ENCODE measurements at places on chromosomes 4 and X.

DNA sequence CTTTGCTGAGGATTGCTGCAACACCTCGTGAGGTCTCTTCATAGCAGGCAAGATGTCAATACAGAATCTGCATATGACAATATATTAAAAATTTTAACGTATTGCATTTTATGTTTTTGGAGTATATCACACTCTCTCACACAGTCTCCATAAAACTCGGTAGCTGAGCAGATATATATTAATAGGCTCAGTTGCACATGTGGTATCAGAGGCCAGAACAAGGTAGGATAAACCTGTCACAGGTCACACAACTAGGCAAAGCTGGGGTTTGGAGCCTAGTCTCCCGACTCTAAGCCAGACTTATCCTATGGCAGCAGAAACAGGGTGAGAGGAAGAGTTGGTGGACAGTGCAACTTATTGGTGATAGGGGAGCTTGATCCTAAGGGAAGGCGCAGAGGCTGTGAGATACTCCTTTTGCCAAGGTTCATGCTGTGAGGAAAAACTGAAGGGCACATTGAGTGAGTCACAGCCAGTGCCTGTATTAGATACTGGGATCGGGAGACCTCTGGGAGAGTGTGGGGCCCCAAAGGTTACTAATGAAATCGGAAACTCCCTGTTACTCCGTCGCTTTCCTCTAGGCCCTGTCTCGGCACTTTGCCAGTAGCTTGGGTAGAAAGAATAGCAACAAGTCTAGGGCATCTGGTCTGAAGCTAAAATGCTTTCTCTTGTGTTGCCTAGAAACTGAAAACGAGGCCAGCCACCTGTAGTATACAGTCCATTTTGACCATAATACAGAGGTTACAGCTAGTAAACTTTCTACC is 195.7 kb downstream of the ARHGAP10 start:
- H3K36me3 ChIP-seq, result no peaks in the 10 kb centered on the region
- DNase-seq, result no peak
- no peaks in the 10 kb centered on the region for H3K27me3 ChIP-seq
- no peak overlapping the region for H3K4me3 ChIP-seq
- no peaks in the 10 kb centered on the region for H3K4me1 ChIP-seq
- no peak overlapping the region for H3K27ac ChIP-seq

- H3K4me1 ChIP-seq, result peaks cover 11% of the 10 kb centered on the region
- no peak overlapping the region for H3K27ac ChIP-seq
- H3K27me3 ChIP-seq, result no peaks in the 10 kb centered on the region
- no peak for DNase-seq
- no peaks in the 10 kb centered on the region for H3K36me3 ChIP-seq
Measured at GRCh38 chrX:154986826-154987575, 35.5 kb downstream of the F8 start.

GRCh38 chr4:120916937-120917336 is 5.6 kb downstream of the PRDM5 start:
- H3K4me3 ChIP-seq, result no peak overlapping the region
- H3K4me1 ChIP-seq, result peaks cover 4% of the 10 kb centered on the region
- no peak for DNase-seq
- H3K36me3 ChIP-seq, result peaks cover 5% of the 10 kb centered on the region
- peaks cover 8% of the 10 kb centered on the region for H3K27me3 ChIP-seq

DNA sequence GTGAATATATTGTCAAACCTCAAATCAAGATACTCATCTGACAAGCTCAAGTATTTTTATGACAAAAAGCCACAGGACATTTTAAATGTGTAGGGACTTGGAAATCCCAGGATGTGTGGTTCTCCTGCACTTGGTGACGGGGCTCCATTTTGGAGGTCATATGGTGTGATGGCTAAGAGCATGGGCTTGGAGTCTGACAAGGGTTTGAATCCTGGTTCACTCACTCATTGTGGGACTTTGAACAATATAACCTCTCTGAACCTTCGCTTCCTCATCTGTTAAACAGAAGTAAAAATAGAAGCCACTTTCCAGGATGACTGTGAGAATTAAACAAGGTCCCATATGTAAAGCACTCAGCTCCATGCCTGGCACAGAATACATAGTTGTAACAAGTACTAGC is 99.6 kb downstream of the SMIM20 start:
- no peak overlapping the region for H3K4me3 ChIP-seq
- H3K27me3 ChIP-seq, result peaks cover 28% of the 10 kb centered on the region
- H3K36me3 ChIP-seq, result no peaks in the 10 kb centered on the region
- DNase-seq, result no peak
- H3K4me1 ChIP-seq, result no peaks in the 10 kb centered on the region
- no peak overlapping the region for H3K27ac ChIP-seq

DNA sequence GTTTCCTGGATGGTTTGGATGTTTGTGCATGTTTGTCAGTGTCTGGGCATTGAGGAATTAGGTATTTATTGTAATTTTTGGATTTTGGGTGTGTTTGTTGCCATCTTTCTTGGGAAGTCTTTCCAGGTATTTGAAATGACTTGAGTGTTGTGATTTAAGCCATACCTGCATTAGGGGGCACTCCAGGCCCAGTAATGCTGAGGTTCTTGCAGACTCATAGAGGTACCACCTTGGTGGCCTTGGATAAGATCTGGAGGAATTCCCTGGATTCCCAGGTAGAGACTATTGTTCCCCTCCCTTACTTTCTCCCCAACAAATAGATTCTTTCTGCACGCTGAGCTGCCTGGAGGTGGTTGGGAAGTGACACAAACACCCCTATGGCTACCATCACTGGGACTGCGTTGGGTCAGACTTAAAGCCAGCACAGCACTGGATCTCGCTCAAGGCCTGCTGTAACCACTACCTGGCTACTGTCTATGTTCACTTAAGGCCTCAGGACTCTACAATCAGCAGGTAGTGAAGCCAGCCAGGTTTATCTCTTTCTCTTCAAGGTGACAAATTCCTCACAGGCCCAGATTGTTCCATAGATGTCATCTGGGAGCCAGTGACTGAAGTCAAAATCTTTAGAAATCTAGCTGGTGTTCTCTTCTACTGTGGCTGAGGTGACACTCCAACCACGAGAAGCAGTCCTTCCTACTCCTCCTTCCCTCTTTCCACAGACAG is 643.6 kb downstream of the PDHA2 start:
- no peaks in the 10 kb centered on the region for H3K27me3 ChIP-seq
- H3K36me3 ChIP-seq, result no peaks in the 10 kb centered on the region
- no peak for DNase-seq
- no peaks in the 10 kb centered on the region for H3K4me1 ChIP-seq

DNA sequence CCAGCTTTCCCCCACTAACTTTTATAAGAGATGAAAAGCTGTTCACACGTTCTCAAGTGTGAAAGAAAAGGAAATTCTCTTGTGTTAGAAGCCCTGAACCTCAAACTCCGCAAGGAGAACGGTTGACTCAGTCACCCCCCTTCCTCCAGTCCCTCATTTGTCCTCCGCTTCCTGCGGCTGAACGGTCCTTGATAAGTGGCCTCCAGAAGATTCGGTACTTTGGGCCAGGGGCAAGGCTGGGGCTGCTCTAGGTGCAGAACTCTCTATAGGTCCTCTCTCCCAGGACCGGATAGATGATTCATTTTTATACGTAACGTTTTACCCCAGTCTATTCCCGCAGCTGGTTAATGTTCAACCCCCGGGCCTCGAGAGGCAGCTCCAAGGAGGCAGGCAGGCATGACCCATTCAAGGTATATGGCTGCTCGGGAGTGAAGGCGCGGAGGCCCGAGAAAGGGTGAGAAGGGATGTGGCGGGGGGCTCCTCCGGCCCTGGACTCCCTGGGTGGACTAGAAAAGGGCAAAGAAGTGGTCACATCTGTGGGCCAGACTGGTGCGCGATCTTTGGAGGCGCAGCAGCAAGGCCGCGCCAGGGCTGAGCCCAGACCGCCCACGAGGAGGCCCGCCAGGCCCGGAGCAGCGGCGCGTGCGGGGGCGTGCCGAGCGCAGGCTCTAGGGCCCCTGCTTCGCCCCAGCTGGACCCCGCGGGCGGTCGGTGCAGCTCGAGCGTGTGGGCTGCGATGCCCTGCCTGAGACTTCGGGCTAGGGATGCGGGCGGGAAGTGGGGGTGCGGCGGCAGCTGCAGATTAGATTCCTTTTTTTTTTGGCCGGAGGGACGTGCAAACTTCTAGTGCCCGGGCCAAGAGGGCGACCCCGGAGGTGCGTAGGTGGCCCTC is 11.7 kb downstream of the PITX2 start:
- H3K27ac ChIP-seq, result peak overlapping the region; percentile 67
- H3K27me3 ChIP-seq, result peaks cover 78% of the 10 kb centered on the region
- peaks cover 23% of the 10 kb centered on the region for H3K4me1 ChIP-seq
- no peaks in the 10 kb centered on the region for H3K36me3 ChIP-seq
- DNase-seq, result no peak

DNA sequence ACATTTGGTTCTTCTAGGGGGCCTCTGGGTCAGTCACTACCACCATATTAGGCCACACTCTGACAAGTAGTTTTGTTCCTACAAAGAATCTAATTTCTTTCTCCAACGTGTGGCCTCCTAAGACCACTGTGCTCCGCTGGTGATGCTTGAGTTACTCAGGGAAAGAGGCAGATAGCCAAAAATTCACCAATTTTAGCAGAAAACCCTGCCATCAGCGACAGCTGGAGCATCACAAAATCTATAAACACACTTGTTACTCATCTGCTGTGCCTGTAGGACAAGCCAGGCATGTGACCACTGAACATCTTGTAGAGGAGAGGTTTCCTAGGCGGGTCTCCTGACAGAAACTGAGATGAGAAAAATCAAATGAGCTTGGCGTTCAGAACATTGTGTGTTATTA is 105.4 kb downstream of the SYNPO2 start:
- H3K4me3 ChIP-seq, result no peak overlapping the region
- no peak for DNase-seq
- H3K27ac ChIP-seq, result no peak overlapping the region
- no peaks in the 10 kb centered on the region for H3K27me3 ChIP-seq
- H3K36me3 ChIP-seq, result no peaks in the 10 kb centered on the region
- H3K4me1 ChIP-seq, result peaks cover 11% of the 10 kb centered on the region

DNA sequence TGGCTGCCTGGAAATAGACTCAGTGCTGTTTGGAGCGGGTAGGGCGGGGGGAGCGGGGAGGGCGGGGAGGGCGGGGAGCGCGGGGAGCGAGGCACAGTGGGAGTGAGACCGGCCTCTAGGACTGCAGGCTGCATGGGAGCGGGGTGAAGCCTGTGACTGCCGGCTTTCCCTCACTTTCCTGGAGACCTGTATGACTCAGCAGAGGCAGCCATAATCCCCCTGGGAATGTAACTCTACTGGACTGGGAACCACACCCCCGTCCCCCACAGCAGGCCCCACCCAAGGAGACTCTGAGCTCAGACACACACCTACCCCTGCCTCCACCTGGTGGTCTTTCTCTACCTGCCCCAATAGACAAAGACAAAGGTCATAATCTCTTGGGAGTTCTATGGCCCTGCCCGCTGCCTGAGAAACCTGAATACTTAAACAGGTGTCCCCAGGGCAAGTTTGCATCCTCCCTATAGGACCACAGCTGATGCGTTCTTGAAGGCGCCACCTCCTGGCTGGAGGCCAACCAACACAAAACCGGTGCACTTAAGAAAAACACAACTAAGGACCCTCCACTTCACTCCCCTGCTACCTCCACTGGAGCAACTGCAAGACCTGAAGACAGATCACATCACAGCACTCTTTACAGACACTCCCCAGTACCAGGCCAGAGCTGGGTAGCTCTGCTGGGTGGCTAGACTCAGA is 18.0 kb downstream of the HDAC8 start:
- no peak overlapping the region for H3K27ac ChIP-seq
- peaks cover 5% of the 10 kb centered on the region for H3K27me3 ChIP-seq
- H3K4me1 ChIP-seq, result peaks cover 7% of the 10 kb centered on the region
- DNase-seq, result no peak
- H3K4me3 ChIP-seq, result no peak overlapping the region
- peaks cover 15% of the 10 kb centered on the region for H3K36me3 ChIP-seq

DNA sequence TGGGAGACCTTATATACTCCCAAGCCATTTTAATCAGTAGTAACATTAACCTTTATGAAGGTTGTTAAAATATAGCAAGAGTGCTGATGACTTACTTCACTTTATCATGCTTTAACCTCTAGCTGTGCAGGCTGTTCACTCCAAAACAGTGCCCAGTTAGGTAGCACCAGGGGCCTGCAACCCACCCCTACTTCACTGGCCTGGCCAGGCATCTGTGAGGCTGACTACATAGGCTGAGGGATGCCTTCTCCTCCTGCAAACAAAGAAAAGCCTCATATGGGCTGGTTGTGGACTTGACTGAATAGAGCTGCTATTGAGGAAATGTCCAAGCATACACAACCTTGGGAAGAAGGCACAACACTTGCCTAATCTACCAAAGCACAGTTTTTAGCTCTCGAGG is 172.8 kb downstream of the SHROOM3 start:
- no peak for DNase-seq
- H3K36me3 ChIP-seq, result no peaks in the 10 kb centered on the region
- H3K27me3 ChIP-seq, result no peaks in the 10 kb centered on the region
- peaks cover 24% of the 10 kb centered on the region for H3K4me1 ChIP-seq
- H3K27ac ChIP-seq, result no peak overlapping the region
- H3K4me3 ChIP-seq, result no peak overlapping the region

Measured in stimulated activated naive B cell treated with anti-CD40 and anti-IgM and Interleukin-4, amounts not matched to agents 10 μg/mL and 1 μg/mL and 100 μg/mL, for 72 hours (primary cell).